ENCODE measurements at places on chromosomes 4 and X. TPM values are rescaled to one million over a fixed set of nuclear protein-coding genes. Genes with fewer than 3 reads are reported as not detected.

The GAGE2A gene
- not detected for total RNA-seq

The SPIN3 gene
- 6.6 TPM for total RNA-seq

The NHSL2 gene
- 0.05 TPM for total RNA-seq

The ASB12 gene
- total RNA-seq, result not detected

The ADGRL3 gene
- total RNA-seq, result not detected

The MAGEA10 gene
- not detected for total RNA-seq

The SLC34A2 gene
- not detected for total RNA-seq

The PAGE2B gene
- total RNA-seq, result 1.3 TPM
